HT-29 (cell line): ENCODE measurements at places on chromosomes 5 and 9.

DNA sequence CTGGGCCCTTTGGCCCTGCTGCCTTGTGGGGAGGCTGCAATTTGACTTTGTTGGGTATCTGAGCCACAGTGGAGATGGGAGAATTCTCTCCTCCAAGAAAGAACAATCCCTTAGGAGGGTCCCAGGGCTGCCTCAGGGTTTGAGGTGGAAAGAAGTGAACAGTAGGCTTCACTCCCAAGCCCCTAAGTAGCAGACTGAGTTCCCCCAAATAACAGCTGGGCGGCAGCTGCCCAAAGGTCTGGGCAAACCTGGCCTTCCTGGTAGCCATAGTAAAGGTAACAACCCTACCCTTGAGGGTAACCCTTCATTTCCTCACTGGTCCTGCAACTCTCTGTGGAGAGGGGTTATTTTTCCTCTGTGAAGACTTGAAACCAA is 746 bp downstream of the RGS3 start:
- peak; percentile 11 for DNase-seq

- DNase-seq = no peak
These were observed 238.2 kb downstream of the PBX3 start for GRCh38 chr9:125985142-125985997.

DNA sequence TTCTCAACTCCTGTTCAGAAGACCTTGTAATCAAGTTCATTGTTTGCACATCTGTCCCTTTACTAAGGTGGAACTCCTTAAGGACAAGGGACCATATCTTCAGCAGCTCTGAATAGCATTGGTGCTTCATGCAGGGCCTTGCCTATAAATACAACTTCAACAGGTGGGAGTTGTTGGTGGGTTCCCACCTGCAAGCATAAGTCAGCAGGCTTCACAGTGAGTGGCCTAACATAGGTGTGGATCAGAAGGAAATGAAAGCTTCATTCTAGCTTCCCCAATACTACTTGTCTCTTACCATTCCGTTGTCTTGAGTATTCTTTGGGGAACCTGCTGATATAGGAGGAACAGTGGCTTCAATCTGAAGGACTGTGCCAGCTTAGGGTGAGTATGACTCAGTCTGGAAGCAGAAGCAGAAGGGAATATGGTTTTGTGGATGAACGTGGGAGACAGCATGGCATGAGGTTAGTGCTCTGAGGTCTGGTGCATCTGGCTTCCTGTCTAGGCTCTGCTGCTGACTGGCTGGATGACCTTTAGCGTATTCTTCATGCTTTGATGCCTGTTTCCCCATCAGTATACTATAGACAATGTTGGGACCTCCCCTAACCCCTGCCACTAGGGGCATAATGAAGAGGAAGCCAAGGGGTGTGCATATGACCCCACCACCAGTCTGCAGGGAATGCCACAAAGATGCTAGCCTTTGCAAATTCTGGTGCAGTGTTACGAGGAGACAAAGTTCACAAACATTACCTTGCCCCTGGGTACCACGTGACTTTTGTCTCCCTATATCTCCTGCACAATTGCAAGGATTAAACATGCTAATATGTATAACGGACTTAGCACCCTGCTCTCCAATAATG is 192.3 kb downstream of the PALM2AKAP2 start:
- DNase-seq = no peak

GRCh38 chr5:98872674-98873073 is 56.1 kb downstream of the CHD1 start:
- no peak for DNase-seq

- DNase-seq = no peak
These were observed 388.2 kb downstream of the PRR16 start for GRCh38 chr5:120852222-120852860.

DNA sequence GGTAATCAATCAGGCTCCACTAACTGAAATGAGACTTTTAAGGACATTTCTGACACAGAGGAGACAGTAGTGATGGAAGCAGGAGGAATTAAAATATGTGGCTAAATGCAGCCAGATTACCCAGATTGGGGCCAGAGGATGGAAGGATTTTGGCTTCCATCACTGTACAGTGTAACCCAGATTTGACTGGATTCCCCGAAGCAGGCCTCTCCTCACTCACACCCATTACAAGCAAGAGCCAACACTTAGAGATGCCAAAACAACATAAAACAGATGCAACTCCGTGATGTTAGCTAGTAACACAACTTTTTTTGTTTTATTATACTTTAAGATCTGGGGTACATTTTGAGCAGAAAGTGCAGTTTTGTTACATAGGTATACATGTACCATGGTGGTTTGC is 17.6 kb downstream of the TEK start:
- DNase-seq = no peak

GRCh38 chr9:20563917-20564316 is 58.4 kb downstream of the MLLT3 start:
- no peak for DNase-seq

- peak; percentile 52 for DNase-seq
These were observed 73.8 kb upstream of the IL17B start for GRCh38 chr5:149452665-149453617.

GRCh38 chr9:130062750-130063149 is 9.0 kb downstream of the GPR107 start:
- DNase-seq = no peak

DNA sequence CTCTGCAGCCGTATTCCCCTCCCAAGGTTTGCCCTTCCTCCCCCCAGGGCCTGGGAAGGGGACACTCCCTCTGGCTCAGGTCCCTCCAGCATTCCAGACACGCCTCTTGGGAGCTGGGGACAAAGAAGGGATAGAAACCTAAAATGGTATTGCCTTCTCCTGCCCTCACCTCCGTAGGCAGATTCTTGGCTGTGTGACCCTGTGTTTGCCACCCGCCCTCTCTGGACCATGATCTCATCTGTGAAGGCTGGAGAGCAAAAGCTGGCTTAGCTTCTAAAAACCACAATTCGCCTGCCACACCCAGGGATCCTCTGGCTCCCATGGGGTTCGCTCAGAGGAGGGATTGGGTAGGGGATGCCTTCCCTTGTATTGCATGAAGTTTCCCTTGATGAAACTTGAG is 7.7 kb downstream of the AQP3 start:
- DNase-seq = no peak

GRCh38 chr5:102874054-102874453 is 118.9 kb downstream of the PAM start:
- DNase-seq = no peak

DNA sequence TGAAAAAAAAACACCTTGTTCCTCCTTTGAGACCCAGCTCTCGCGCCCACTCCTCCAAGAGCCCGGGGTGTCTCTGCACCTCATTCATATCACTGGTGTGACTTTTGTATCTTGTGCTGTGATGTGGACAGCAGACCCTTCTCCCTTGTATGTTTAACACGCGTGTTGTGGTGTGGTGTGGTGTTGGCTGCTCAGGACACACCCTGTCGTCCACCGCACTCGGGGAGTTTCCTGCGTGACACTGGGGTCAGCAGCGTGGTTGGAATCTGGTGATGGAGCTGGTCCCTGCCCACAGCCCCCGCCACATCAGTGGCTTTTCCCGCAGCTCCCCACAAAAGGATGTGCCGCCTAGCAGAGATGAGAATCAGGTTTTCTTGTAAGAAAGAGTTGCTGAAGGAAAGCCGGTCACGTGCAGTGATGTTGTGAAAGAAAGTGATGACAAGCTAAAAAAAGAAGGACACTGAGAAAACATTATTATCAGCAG is 61.5 kb downstream of the TENT4A start:
- no peak for DNase-seq

GRCh38 chr5:9033524-9033923 is 512.4 kb downstream of the SEMA5A start:
- DNase-seq = no peak

DNA sequence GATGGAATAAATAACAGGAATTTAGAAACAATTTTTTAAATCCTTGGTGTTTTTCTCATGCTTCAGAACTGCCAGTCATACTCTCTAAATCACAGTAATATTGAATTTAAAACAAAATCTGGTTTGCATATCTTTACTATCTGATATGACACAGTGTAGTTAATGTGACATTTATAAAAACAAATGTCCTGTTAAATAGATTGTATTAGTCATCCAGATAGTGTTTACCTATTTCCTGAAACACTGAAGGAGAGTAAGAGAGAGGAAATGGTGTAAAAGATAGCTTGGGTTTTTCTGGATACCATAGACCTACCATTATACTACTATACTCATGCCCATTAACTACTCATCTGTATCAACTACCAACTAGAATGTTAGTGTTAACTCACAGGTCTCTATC is 292.3 kb downstream of the MAN2A1 start:
- no peak for DNase-seq

- DNase-seq = no peak
These were observed 85.9 kb downstream of the OSMR start for GRCh38 chr5:38931731-38932130.

DNA sequence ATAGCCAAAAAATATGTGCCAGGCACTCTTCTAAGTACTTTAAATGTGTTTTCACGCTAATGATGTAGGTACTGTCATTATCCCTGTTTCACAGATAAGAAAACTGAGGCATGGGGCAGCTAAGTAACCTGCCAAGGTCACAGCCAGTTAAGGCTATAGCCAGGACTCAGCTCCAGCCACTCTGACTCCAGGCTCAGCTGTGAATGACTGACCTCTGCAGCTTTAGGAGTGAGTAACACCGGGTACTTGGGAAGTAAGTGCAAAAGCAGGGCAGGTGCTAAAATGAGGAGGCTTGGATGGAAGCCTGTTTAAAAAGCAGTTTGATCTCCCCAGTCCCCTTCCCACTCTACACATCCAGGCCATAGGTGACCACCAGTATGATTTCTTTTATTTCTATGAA is 10.6 kb upstream of the SHC3 start:
- no peak for DNase-seq

DNA sequence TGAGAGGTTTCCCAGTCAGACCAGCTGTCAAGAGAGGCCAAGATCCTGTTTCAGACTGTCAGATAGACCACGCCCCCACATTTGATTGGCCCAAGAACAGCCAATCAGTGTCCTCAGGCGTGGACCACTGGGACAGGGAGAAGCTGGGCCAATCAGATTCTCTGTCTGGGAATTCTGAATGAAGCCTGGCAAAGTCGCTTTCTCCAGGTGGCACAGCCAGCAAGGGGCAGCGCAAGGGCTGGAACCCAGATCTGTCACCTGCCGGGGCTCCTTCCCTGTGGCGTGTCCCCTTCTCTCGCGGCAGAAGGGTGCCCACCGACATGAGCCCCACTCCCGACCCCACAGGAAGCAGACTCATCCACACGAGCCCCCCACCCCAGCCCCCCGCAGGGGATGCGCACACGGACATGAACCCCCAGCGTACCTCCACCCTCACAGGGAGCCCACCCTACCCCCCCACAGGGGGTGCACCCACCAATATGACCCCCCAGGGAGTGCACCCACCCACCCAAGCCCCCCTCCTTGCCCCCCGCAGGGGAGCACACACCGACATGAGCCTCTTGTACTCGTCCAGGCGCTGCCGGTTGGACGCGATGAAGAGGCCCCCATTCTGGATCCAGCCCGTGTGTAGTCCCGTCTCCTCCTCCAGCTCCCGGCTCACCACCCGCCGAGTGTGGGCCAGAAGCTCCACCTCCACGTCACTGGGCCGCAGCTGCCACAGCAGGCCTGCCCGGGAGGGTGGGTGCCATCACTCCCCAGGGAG is 6.1 kb downstream of the SARDH start:
- DNase-seq = peak; percentile 44

DNA sequence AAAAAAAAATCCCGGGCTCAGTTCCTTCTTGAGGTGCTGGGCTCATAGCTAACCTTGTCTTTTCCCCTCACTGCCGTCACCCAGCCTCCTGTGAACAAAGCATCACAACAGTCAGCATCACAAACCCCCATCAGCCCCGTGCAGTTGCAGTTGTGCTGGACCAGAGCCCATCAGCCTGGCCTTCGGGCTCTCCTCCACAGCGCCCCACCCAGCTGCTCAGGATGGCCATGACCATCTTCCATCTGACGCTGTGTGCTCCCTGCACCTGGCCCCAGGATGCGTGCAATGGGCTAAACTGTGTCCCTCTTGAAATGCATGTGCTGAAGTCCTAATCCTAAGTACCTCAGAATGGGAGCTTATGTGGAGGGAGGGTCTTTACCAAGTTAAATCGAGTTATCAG is 48.1 kb downstream of the NSUN2 start:
- no peak for DNase-seq

DNA sequence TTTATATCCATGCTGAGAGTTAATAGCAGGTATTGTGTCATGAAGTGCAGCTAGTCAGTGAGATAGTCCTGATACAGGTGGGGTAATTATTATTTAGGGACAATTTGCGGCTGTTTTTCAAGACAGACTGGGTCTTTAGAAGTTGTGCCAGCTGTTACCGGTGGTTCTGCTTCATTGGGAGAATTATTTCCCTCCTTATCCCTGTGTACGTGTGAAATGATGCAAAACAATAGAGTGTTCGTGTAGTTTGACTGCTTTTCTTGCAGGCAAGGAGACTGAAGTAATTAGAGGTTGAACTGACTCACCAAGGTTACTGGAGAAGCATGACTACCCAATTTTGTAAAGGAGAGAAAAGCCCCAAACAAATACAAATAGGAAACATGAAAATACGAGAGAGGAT is 101.7 kb downstream of the ARRDC3 start:
- DNase-seq = no peak

GRCh38 chr9:106324053-106324585 is 538.8 kb upstream of the ZNF462 start:
- no peak for DNase-seq

- DNase-seq = no peak
These were observed 58.2 kb upstream of the SMARCA2 start for GRCh38 chr9:1956958-1957357.

- DNase-seq = peak; percentile 29
These were observed 42.4 kb downstream of the PAX5 start for GRCh38 chr9:36991516-36992134.

DNA sequence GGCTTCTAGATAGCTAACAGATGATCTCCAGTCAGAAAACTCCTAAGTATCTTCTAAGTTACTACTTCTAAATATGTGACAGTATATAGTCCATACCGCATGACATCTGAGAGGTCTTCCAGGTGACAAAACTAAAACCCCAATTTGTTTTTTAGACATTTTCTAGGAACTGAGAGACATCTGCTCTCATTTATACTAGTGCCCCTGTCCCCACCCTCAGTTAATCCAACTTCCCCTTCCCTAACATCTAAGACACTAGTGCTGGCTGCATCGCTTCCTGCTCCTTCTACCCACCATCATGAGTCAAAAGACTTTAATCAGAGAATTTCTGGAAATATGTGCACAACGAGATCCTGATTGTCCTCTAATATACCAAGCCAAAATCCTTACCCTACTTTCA is 37.9 kb downstream of the FBXW11 start:
- no peak for DNase-seq

GRCh38 chr5:10825897-10826644 is 65.0 kb upstream of the DAP start:
- peak; percentile 7 for DNase-seq

GRCh38 chr5:117082977-117083376 is 508.4 kb upstream of the SEMA6A start:
- no peak for DNase-seq
